Uterus (tissue), 4 donors: ENCODE measurements at places on chromosomes 12 and 14. TPM values are rescaled to one million over a fixed set of nuclear protein-coding genes. Genes with fewer than 3 reads are reported as not detected.

DNA sequence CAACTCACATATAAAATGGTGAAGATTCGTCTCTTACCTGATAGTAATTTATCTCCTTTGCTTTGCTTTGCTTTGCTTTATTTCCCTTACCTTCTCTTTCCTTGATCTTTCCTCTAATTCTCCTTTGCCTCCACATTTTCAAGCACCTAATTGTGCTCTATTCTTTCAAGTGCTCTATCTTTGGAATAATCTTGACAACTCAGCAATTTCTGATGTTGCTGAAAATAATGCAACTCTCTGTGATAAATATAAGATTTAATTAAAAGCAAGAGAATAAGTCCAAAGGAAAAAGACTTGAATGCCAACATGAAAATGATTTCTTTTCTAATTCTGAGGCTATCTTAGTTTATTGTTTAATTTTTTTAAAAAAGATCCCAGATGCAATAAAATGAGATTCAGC lies 139.5 kb upstream of the SYT1 start:
- no peaks in the 10 kb centered on the region for H3K36me3 ChIP-seq
- no peaks in the 10 kb centered on the region for H3K4me1 ChIP-seq
- H3K27me3 ChIP-seq = no peaks in the 10 kb centered on the region
- H3K27ac ChIP-seq = no peak overlapping the region

GRCh38 chr12:112964915-112965314 lies 13.4 kb upstream of the OAS2 start:
- no peak for DNase-seq
- no peak overlapping the region for H3K27ac ChIP-seq
- H3K36me3 ChIP-seq = no peaks in the 10 kb centered on the region

DNA sequence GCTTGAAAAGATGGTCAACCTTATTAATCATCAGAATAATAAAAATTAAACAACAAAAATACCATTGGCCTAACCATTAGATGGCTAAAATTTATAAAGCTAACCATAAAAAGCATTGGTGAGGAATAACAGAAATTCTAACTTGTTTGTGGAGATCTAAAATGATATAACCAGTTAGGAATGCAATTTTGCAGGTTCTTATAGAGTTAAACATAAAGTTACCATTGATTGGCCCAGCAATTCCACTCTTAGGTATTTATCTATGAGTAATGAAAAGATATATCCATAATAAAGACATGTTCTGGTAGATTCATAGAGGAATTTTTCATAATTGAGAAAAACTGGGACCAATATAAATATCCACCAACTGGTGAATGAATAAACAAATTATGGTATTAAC lies 1098.6 kb downstream of the FSCB start:
- no peak for DNase-seq
- H3K4me1 ChIP-seq = no peaks in the 10 kb centered on the region
- no peaks in the 10 kb centered on the region for H3K27me3 ChIP-seq
- no peak overlapping the region for H3K27ac ChIP-seq
- no peak overlapping the region for H3K4me3 ChIP-seq

- no peaks in the 10 kb centered on the region for H3K4me1 ChIP-seq
- H3K36me3 ChIP-seq = no peaks in the 10 kb centered on the region
- H3K27ac ChIP-seq = peak overlapping the region; percentile 35
- DNase-seq = no peak
Measured at GRCh38 chr14:51533160-51533559, 118.5 kb upstream of the FRMD6 start.

DNA sequence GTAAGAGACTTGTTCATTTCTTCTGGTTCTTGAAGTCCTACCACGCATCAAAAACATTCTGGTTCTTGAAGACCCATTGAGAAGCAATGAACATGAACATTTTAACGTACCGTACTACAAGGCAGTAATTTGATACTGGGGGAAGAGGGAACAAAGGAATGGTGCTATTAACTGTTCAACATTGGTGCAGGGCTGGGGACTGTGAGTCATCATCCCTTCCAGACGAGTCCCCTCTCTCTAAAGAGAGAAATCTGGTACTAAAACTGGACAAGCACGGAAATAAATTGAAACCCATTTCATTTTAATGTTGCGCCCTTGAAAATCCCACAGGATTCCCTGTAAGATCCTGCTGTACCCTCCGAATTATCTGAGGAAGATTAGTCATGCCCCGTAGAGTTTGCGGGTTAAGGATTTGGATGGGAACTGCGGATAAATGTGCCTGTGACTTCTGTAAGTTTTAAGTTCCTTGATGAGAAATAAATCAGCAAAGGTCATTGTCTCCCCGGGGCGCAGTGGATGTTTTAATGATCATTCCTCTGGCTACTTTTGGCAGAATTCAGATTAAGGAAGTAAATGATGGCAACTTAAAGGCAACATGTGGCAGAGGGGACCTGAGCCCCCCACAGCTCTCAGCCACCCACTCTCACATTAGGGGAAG lies 78.6 kb downstream of the KCNK13 start:
- H3K27me3 ChIP-seq = no peaks in the 10 kb centered on the region
- H3K4me1 ChIP-seq = no peaks in the 10 kb centered on the region
- H3K36me3 ChIP-seq = no peaks in the 10 kb centered on the region
- no peak for DNase-seq

OR4E2 gene
- total RNA-seq = not detected

GRCh38 chr12:41663598-41664265 lies 475.6 kb downstream of the PDZRN4 start:
- H3K36me3 ChIP-seq = no peaks in the 10 kb centered on the region
- no peak for DNase-seq
- no peaks in the 10 kb centered on the region for H3K4me1 ChIP-seq
- no peak overlapping the region for H3K27ac ChIP-seq
- no peaks in the 10 kb centered on the region for H3K27me3 ChIP-seq

DNA sequence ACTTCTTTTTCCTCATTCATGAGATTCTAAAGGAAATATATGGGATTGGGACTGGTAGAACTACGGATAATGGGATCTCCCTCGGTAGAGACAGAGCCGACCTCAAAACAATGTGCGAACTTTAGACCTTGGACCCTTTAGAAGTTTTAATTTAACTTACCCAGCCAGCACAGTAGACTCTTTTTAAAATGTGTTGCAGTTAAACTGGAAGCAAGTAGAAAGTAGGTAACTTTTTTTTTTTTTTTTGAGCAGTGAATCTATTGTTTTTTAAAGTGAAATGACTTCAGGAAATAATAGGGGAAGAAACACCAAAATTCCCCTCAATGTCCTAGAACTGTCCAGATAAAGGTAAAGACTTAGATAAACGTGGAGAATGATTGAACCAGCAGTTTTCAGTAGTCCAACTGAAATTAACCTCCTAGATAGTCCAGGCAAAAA lies 1.1 kb upstream of the ATXN2 start:
- no peaks in the 10 kb centered on the region for H3K36me3 ChIP-seq
- DNase-seq = no peak
- H3K27me3 ChIP-seq = no peaks in the 10 kb centered on the region
- H3K4me1 ChIP-seq = no peaks in the 10 kb centered on the region
- H3K4me3 ChIP-seq = peak overlapping the region; percentile 85
- peak overlapping the region; percentile 98 for H3K27ac ChIP-seq

DNA sequence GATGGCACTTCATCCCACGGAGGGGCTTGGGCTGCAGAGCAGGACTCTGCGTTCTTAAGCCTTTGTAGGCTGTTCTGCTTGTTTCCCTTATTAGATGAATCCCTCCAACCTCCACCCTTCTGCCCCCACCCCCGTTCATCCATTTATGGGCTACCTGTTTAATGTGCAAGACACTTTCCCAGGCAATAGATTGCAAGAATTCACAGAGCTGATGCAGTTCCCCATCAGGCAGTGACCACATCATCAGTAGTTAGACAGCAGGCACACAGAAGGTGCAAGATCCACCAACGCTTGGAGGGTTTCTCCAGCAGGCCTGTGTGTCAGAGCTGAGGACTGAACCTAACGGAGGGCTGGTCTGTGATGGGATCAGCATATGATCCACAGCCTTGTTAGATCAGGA lies 1.2 kb upstream of the C1R start:
- no peaks in the 10 kb centered on the region for H3K36me3 ChIP-seq
- H3K27ac ChIP-seq = no peak overlapping the region
- H3K4me3 ChIP-seq = no peak overlapping the region
- no peak for DNase-seq
- no peaks in the 10 kb centered on the region for H3K4me1 ChIP-seq
- H3K27me3 ChIP-seq = no peaks in the 10 kb centered on the region
